ENCODE measurements at places on chromosomes 2 and 18. TPM values are rescaled to one million over a fixed set of nuclear protein-coding genes. Genes with fewer than 3 reads are reported as not detected.

Gene IL37
- not detected for total RNA-seq

Gene C2orf81
- total RNA-seq = 0.13 TPM

Gene LRP1B
- 0.06 TPM for total RNA-seq

Gene ABCG8
- total RNA-seq = not detected

Measured in bladder microvascular endothelial cell (primary cell).